ENCODE measurements at places on chromosomes 7 and 10. TPM values are rescaled to one million over a fixed set of nuclear protein-coding genes. Genes with fewer than 3 reads are reported as not detected.

DNA sequence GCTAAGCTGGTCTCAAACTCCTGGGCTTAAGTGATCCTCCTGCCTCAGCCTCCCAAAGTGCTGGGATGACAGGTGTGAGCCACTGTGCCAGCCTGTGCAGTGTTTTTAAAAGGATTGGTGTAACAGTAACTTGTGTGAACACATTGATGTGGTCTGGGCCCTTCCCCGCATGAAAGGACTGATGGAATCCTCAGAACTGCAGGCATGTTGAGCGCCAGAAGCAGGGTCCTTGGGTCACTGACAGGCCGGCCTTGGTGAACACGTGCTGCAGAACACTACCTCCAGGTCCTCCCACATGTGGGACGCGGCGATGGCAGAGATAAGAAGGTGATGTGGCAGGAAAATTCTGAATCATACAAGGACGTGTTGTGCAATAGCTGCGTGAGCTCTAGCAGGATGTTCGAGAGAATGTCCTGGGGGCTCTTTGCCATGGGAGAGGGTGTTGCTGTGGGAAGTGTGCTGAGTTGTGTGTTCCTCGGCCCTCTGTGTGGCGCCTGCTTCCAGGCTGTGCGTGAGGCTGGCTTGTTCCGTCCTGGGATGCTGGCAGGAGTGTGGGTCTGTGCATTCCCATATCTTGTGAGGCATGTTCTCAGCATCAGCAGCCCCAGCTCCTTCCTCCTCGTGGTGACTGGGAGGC lies 68.2 kb downstream of the DNAJB6 start:
- H3K27me3 ChIP-seq = no peaks in the 10 kb centered on the region
- H3K36me3 ChIP-seq = peaks cover 5% of the 10 kb centered on the region
- H3K27ac ChIP-seq = peak overlapping the region; percentile 84

DNA sequence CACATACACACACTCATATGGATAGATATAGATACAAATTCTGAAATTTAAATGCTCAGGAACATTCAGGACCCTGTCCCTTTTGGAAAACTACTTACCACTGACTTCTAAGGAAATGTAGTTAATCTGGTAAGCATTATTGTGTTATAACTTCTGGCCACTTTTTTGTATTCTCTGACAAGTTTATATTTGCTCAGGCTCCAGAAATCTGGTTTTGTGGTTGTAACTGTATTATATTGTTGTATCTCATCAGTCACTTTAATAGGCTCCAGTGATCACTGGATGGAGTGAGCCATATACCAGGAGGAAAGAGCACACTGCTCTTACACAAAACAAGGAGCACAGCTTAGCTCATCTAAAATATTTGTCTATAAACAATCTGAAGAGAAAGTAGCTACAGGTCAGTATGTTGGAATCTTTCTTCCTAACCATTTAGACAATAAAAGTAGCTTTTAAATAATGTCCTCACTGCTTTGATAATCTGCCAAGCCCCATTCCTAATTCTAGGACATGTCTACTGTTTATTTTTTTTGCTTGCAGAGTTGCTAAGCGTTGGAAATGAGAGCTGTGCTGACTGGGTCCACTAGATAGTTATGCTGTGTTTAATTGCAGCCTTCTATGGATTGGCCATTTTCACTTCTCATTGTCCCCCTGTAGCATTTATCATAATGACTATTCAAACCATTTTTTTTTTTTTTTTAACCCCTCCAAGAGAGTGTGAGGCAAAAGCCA lies 43.8 kb downstream of the SMNDC1 start:
- DNase-seq = no peak
- no peak overlapping the region for H3K4me3 ChIP-seq
- H3K27ac ChIP-seq = peak overlapping the region; percentile 46
- H3K4me1 ChIP-seq = peaks cover 15% of the 10 kb centered on the region
- peaks cover 7% of the 10 kb centered on the region for H3K36me3 ChIP-seq
- no peaks in the 10 kb centered on the region for H3K27me3 ChIP-seq

The PRSS37 gene
- not detected for total RNA-seq

- H3K4me3 ChIP-seq = peak overlapping the region; percentile 64
- H3K36me3 ChIP-seq = peaks cover 16% of the 10 kb centered on the region
- peaks cover 37% of the 10 kb centered on the region for H3K4me1 ChIP-seq
- peak overlapping the region; percentile 95 for H3K27ac ChIP-seq
Observed at GRCh38 chr7:158375034-158375433, 212.6 kb downstream of the PTPRN2 start.

DNA sequence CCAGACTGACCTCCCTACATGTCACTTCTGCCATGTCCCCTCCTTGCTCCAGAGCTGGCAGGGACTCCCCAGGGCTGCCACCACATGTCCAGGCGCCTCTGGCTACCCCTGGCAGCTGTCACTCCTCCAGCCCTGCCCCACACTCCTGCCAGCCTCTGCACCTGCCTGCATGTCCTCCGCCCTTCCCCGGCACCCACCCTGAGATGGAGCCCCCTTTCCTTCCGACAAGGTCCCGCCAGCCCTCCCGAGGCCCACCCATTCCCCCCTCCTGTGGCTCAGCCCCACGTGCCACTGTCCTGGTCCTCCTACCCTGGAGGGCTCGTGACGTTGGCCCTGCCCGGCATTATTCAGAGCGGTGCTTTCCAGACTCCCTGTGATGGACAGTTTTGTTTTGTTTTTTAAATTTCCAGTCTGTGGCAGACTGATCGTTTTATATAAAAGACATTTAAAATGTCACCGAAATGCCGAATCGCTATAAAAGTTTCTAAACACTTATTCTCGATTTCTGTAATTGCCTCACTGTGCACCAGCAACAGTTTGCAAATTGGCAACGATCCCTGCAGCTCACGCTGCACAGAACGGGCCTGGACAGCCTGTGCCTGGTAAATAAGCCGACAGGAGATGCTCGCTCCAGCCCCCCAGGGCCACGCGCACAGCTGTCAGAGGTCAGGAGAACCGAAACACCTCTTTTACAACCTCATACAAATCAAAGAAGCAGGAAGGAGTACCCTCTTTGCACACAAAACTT lies 111.1 kb upstream of the SH2B2 start:
- no peaks in the 10 kb centered on the region for H3K4me1 ChIP-seq
- H3K27ac ChIP-seq = no peak overlapping the region
- H3K4me3 ChIP-seq = no peak overlapping the region

The C10orf71 gene
- total RNA-seq = not detected

Measured in MCF 10A (cell line).